ENCODE measurements at places on chromosomes 5 and 9. TPM values are rescaled to one million over a fixed set of nuclear protein-coding genes. Genes with fewer than 3 reads are reported as not detected.

Gene OTP
- total RNA-seq = not detected

GRCh38 chr9:84266087-84266561, 74.4 kb downstream of the SLC28A3 start:
- no peaks in the 10 kb centered on the region for H3K36me3 ChIP-seq
- peaks cover 17% of the 10 kb centered on the region for H3K27me3 ChIP-seq
- peak; percentile 29 for DNase-seq

Gene TOR2A
- 29.1 TPM for total RNA-seq

GRCh38 chr5:140245341-140245740, 57.6 kb downstream of the PFDN1 start:
- peaks cover 48% of the 10 kb centered on the region for H3K4me1 ChIP-seq
- H3K36me3 ChIP-seq = peaks cover 23% of the 10 kb centered on the region
- H3K27me3 ChIP-seq = no peaks in the 10 kb centered on the region

- DNase-seq = no peak
- no peaks in the 10 kb centered on the region for H3K4me1 ChIP-seq
- no peak overlapping the region for H3K4me3 ChIP-seq
- no peak overlapping the region for H3K27ac ChIP-seq
Measured at GRCh38 chr9:114224247-114224610, 68.9 kb downstream of the COL27A1 start.
